ENCODE measurements at places on chromosomes 11 and 22.

GRCh38 chr11:11808992-11809615, 32.7 kb upstream of the USP47 start:
- DNase-seq: no peak

GRCh38 chr11:101128571-101129202, 926 bp downstream of the PGR start:
- DNase-seq: no peak

- peak; percentile 33 for DNase-seq
Observed at GRCh38 chr11:61698173-61698948, 18.2 kb downstream of the DAGLA start.

DNA sequence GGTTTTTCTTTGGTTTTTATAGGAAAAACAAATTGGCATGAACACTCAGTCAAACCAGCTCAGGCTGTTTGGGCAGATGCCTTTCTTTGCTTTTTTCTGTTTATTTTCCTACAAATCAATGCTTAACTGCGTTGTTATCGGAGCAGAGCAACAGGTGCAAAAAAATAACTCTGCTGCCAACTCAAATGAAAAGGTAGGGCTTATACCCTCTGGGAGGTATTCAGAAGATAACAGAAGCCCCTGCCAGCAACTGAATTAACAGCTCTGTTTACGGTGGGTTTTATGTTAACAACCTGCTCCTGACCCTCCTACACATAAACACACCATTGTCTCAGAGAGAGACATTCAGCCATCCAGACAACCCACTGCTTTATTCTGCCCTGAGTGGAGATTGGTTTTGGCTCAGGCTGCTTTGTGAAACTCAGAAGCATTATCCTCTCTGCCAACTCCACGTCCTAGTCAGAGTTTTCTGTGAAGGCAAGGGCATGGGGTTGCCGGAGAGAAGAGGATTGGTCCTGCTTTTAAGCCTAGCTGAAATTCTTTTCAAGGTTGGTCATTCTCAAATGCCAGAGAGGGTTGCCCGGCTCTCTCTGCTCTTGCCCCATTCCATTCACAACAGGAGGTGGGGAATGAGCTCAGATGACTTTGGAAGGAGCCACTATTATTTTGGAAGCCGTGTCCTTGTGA, 11.4 kb downstream of the EHF start:
- peak; percentile 55 for DNase-seq

GRCh38 chr22:22546490-22546889, 12.6 kb downstream of the PRAME start:
- DNase-seq: no peak

DNA sequence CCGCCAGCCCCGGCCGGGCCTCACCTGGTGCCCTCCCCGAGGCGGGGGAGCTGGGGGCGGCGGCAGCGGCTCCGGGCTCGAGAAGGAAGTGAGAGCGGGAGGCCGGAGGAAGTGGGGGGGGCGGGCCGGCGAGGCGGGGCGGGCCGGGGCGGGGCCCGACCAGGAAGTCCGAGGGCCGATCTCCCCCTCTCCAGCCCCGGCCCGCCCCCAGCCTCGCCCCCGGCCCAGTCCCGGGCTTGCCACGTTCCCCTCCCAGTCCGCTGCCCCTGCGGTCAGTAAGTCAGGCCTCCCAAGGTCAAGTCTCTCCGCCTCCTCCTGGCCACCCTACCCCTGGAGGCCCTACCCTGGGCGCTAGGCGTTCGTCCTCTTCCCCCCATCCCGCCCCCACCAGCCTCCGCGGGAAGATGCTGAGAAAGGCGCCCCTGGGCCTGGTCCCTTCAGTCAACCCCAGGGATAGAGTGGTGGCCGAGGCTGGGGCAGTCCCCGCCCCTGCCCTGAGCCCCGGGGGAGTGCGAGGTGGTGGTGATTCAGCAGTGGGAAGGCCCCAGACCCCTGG, at the start of gene RHOG:
Gene RHOG (minus strand): TSS at position 90 of the 556 bp plus-strand sequence. CDS start 12,821 bp downstream, outside the sequence.
- DNase-seq: peak; percentile 80

Data from SK-MEL-5 (cell line).